Activated T-helper 1 cell treated with anti-CD3 and anti-CD28 coated beads, Interleukin-12 subunit alpha, Interleukin-12 subunit beta, Interleukin-2, Interleukin-4 antibody, amounts not matched to agents 30 ng/mL and 10 ng/mL and 1 ng/mL, durations not matched to agents 14 hours and 24 hours and 36 hours (primary cell): ENCODE measurements at places on chromosomes 5 and 9. TPM values are rescaled to one million over a fixed set of nuclear protein-coding genes. Genes with fewer than 3 reads are reported as not detected.

SPATA9 gene
- total RNA-seq, result not detected in 2 replicates

HRH2 gene
- 94.7 and 96.9 TPM in 2 replicates for total RNA-seq

NSG2 gene
- not detected in 2 replicates for total RNA-seq

DNA sequence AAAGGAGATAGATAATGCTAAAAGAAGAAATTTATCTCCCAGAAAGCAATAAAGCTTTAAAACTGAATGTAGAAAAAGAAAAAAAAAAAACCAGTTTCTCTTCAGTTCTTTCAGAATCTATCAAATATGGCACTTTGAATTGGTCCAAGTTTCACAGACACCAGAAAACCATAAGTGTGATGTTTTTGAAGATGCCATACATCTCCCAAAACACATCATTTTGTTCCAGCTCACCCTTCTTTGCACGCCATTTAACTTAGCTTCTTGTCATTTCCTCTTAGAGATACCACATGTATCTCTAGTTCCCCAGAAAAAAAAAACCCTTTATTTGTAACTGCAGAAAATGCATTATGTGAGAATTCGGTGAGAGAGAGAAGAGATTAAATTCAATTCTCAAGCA, 46.1 kb upstream of the MAMDC2 start:
- no peak for DNase-seq

DNA sequence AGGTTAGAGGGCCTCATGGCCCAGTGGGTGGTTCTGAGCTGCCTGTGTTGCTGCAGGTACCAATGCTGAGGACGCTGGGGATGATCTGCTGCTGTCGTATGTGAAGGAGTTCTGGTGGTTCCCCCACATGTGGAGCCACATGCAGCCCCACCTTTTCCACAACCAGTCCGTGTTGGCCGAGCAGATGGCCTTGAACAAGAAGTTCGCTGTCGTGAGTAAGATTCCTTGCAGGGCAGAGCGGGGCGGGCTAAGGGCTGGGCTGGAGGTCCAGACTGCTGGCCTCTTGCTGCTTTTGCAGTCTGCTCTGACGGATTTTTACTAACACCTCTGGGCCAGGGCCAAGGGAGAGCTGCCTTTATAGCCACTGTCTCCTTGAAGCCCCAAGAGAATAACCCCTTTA, 26.9 kb downstream of the NDST1 start:
- DNase-seq, result no peak

GRCh38 chr5:68924481-68925145, 169.2 kb upstream of the SLC30A5 start:
- DNase-seq, result no peak

- no peak for DNase-seq
Observed at GRCh38 chr5:59746241-59746765, 147.2 kb downstream of the PDE4D start.

DNA sequence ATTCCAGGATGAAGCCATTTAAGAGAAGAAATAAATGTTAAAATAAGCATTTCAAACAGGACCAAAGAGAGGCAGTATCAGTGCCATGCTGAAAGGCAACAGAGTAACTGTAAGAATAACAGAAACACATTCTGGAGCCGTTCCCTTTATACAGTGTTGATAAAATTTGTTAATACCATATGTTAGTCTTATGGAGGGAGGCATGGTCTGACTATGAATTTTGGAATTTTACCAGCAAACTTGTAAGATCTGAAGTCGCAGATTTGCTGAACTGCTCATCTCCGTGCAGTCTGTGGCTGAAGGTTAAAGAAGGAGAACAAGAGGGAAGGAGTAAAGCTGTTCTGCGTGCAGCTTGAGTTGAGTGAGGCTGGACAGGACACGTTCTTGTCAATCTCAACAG, 508.4 kb downstream of the NFIB start:
- no peak for DNase-seq
